ENCODE measurements at places on chromosomes 11 and 22.

- DNase-seq: no peak
Measured at GRCh38 chr11:27438595-27438981, 34.0 kb downstream of the LGR4 start.

DNA sequence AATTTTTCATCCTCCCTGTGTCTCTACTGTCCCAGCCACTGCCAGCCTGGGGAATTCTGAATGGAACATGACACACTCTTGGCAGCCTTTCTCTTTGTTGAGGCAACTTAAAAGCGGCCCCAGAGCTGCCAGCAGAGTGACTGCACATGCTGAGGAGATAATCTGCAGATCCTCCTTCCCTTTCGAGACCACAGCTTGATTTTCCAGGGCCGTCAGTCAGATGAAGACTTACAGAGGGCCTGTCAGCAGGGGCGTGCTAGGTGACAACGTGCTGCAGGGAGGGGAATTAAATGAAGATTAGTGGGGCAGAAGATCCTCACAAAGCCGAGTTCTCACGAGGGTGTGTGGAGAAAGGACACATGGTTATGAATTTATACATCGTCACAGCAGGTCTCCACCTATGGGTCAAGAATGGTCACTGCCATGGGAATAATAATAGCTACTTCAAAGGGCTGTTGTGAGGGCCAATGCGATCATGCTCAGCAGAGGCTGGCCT, 193.5 kb upstream of the PITPNB start:
- no peak for DNase-seq

- DNase-seq: no peak
Measured at GRCh38 chr11:1471736-1472135, 14.8 kb downstream of the MOB2 start.

- no peak for DNase-seq
Measured at GRCh38 chr11:133501643-133502539, 30.4 kb downstream of the OPCML start.

DNA sequence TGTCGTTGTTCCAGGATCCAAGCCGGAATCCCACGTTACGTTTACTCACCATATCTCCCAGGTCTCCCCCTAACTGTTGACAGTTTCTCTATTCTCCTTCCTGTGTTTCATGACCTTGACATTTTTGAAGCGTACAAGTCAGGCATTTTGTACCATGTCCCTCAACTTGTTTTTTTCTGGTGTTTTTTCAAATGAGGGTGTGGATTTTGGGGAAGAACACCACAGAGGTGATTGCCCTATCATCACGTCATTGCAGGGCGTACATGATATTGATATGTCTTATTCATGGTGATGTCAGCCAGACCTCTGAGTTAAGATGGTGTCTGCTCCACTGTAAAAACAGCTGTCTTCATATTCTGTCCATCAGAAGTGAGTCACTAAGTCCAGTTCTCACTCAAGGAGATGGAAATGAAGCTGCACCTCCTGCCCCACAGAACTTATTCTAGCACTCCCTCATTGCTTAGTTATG, 28.3 kb upstream of the SOX10 start:
- DNase-seq: no peak

DNA sequence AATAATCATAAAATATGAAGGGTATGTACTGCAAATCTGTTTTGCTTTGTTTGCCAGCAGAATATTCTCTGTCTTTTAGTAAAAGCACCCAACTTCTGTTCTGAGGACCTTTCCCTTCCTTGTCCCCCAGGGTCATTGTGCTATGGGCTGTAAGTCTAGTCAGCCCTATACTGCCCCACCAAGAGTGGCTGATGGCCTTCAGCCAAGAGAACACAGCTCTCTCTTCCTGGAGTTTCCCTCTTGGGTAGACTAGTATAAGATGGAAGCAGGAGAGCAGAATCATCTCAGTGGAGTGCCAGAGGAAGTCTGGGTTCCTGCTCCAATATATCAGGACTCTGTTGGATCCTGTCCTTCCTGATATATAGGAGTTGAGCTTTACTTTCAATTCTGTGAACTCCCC, 29.0 kb downstream of the MMP13 start:
- DNase-seq: no peak

GRCh38 chr11:31826536-31827438, 15.7 kb upstream of the PAX6 start:
- no peak for DNase-seq

DNA sequence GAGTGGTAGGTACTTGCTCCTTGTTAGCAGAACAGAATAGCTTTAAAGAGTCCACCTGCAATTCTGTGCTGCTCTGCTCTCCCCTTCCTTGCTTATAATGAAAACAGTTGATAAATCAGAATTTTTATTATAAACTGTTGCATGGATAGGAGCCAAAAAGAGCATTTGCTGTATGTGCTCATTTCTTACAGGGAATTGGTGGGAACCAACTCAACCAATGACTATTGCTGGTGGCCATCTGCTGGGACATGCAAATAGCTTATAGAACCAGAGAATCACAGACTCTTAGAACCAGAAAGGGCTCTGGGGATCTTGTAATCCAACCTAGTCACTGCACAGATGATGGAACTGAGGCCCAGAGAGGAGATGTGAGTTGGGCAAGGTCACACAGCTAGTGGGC, 43.1 kb upstream of the NECTIN1 start:
- DNase-seq: no peak

DNA sequence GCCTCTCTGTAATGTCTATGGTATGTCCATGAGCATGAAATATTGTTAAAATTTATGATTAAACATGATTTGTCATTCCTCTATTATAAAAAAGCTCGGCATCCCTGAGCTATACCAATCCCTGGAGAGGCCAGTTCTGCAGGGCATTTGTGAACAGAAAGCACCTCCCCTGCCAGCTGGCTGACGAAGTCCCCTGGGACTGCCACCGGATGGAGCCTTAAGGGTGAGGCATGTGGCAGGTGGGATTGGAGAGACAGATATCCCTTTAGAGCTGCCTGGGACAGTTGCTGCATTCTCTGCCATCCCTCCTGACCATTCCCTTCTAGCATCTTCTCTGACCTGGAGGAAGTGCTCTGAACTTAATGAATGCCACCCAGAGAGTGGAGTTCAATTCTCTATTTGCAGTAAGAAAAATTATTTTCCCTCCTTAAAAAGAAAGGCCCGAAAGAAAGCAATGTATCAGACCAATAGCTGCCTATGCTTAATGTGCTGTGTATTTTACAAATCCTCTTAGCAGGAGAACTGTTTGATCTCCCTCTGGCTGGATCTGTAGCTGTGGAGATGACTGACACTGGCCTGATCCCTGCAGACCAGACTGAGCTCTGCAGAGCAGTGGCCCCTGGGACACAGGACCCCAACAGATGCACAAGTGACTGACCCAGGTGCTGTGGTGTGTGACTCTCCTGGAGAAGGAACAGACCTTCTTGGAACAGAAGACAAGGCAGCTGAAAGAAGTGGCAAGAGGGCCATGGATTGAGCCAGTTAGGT, 219.0 kb upstream of the NAV2 start:
- no peak for DNase-seq

GRCh38 chr11:28773606-28774005, 665.4 kb downstream of the METTL15 start:
- DNase-seq: no peak

GRCh38 chr11:60905551-60906113, 753 bp downstream of the PRPF19 start:
- no peak for DNase-seq
